ENCODE measurements at places on chromosomes 16 and 17.

DNA sequence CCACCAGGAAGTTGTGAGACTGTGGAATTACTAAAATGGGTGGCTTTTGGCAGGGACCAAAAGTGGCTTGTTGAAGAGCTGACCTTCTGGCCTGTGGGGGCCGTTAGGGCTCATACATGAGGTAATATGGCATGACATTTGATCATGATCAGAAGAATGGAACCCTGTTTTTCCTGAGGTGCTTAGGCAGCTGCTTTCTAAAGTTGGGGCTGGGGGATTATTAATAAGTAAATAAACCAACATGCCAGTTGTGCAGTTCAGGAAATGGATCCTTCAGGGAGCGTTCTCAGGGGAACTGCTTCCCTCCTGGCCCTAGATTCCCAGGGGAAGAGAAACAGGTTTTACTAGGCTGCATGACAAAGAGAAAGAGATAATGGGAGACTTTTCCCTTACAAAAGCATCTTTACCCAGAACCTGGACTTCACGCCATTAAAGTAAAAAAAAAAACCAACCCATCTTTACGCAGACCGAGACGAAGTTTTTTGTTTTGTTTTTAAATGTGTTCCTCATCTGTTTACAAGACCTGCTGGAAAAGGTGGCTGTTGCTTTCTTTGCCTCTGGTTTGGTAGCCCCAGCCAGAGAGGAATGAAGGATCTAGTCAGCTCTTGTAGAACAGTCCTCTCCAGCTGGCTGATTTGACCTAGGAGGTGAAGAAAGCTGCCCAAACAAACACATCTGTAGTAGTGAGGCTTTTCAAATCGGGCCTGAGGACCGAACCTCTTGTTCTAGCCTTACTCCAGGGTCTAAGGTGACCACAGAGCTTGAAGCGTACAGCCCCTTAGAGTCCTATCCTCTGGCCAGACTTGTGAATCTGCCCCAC lies 22.7 kb downstream of the YPEL2 start:
- DNase-seq = peak; percentile 55

- DNase-seq = no peak
Measured at GRCh38 chr16:87958632-87959031, 7.4 kb downstream of the BANP start.

DNA sequence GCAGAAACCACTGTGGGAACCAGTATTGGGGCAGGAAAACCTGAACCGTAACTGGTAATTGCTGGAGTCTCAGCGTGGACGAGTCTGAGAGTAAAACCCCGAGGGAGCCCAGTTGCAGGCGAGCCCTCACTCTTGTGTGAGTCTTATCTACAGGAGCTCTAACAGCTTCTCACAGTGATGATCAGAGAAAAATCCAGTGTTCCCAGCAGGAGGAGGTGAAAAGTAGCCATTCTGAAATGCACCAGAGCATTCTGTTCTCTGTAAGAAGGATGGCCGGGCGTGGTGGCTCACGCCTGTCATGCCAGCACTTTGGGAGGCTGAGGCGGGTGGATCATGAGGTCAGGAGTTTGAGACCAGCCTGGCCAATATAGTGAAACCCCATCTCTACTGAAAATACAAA lies 161.2 kb downstream of the COPRS start:
- DNase-seq = no peak

DNA sequence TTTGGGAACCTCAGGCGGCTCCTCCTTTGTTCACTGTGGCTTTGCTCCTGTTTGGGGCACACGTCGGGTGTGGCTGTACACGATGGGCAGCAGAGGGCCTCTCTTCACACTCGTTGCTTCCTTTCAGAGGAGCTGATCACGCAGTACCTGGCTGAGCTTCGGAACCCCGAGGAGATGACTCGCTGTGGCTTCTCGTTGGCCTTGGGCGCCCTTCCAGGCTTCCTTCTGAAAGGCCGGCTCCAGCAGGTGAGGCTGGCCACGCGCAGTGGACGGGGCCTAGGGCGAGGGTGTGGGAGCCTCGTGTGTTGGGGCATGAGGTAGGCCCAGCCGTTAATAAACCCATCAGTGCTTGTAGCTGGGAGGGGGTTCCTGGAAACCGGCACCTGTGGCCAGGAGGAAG lies 85.0 kb upstream of the ZNF750 start:
- DNase-seq = no peak

DNA sequence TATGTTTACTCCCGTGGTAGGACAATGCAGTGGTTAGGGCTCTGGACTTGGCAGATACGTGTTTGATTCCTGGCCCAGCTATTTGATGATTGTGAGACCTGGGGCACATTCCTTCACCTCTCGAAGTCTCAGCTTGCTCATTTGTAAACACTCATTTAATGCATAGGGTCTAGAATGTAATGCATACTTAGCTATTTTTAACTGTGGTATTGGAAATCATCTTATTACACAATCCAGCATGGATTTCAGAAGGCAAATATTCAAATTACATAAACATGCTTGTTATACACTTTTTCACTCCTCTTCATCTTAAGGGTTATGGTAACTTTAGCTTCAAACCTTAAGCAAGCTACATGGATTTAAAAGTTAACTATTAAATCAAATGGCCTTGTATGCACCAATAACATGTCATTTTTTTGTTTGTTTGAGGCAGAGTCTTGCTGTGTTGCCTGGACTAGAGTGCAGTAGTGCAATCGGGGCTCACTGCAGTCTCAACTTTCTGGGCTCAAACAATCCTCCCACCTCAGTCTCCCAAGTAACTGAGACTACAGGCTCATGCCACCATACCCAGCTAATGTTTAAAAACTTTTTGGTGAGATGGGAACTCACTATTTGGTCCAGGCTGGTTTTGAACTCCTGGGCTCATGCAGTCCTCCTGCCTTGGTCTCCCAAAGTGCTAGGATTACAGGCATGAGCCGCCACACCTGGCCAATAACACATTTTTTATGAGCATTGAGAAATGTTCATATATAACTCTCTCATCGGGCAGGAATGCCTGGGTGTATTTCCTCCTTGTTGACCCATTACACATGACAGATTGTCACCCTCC lies 52.5 kb downstream of the VAT1L start:
- no peak for DNase-seq

- DNase-seq = no peak
Measured at GRCh38 chr16:6977916-6978315, 354.7 kb upstream of the RBFOX1 start.

DNA sequence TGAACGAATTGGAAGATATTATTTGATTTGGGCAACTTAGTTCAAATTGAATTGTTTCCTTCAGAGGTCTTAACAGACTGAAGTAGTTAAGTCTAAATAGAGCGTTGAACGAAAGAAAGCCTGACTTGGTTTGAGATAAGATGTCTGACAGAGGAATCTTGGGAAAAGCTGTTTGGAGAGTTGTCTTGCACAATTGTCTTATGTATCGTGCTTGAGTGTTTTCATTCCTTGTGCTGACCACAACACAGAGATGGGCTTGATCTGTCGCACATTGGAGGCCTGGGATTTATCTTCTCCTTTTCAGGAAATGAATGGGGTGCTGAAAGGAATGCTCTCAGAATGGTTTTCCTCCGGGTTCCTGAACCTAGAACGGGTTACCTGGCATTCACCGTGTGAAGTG lies 7.8 kb downstream of the MLYCD start:
- no peak for DNase-seq

DNA sequence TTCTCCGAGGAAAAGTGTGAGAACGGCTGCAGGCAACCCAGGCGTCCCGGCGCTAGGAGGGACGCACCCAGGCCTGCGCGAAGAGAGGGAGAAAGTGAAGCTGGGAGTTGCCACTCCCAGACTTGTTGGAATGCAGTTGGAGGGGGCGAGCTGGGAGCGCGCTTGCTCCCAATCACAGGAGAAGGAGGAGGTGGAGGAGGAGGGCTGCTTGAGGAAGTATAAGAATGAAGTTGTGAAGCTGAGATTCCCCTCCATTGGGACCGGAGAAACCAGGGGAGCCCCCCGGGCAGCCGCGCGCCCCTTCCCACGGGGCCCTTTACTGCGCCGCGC lies at the start of gene ERBB2:
Gene ERBB2 (plus strand): TSS at position 247 of the 330 bp plus-strand sequence. CDS start 175 bp downstream, outside the sequence.
- DNase-seq = no peak

DNA sequence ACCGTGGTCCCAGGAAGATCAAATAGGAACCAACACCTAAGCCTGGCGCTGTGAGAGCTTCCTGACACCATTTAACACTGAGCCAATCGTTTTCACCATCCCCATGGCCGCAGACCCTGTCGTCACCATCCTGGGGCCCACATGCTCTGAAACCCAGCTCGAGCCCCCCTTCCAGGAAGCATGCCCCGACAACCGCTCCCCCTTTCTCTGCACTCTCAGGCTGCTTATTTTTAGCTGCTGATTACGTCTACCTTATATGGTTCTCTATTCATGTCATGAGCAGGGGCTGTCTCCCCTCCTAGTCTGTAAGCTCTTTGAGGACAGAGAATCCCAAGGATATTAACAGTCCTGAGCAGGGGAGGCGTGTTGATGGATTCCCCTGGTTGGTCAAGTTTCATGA lies 10.5 kb downstream of the SRL start:
- DNase-seq = no peak

- DNase-seq = no peak
Measured at GRCh38 chr16:27106305-27106704, 39.6 kb downstream of the C16orf82 start.

DNA sequence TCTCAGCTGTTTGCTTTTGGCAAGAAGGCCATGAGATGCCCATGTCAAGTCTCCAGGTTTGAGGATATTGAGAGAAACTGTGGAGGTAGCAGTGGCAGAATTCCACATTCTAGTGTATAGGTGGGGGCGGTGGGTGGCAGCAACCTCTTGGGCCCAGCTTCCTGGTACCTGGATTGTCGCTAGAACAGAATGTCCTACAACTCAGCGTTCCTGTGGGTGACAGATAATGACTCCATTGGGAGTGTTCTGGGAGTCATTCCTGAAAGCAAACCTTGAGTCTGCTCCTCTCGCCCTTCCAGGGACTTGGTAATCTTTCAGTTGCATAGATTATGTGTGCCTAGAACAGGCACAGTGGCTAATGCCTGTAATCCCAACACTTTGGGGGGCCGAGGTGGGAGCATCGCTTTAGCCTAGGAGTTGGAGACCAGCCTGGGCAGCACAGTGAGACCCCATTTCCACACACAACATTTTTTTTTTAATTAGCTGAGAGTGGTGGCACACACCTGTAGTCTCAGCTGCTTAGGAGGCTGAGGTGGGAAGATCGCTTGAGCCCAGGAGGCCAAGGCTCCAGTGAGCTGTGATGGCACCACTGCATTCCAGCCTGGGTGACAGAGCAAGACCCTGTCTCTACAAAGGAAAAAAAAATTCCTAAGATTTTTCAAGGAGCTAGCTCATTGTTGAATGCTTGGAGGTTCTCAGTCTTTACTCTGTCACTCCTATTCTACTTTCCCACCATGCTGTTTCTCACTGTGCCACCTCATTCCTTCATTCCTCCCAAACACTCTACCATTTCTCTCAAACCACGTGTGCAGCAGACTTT lies 37.9 kb upstream of the METTL16 start:
- DNase-seq = no peak

DNA sequence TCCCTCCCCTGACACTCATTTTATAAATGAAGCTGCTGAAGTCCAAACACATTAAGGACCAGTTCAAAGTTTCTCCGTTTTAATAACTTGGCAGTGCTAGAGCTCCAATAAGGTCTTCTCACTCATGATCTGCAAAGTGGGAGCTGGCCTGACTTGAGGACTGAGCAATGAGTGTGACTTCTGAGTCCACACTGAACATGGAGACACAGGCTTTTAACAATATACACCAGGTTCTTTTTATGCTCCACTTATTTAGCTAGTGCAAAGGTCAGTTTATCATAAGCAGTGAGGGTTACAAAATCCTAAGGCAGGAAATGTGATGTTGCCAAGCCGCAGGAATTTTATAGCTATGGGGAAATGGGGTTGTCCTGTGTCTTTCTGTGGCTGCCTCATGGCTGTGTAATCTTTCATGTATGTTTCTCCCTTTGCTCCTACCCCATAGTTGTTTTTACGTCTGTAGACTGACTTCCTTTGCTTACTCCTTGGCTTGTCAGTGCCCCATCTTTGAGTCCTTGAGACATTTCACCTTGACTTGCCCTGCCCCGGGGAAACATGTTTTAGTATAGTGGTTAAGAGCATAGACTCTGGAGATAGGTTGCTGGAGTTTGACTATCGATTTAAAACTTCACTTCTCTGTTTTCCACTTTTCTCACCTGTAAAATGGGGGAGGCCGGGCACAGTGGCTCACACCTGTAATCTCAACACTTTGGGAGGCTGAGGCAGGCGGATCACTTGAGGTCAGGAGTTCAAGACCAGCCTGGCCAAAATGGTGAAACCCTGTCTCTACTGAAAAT lies 12.2 kb upstream of the MMD start:
- no peak for DNase-seq

DNA sequence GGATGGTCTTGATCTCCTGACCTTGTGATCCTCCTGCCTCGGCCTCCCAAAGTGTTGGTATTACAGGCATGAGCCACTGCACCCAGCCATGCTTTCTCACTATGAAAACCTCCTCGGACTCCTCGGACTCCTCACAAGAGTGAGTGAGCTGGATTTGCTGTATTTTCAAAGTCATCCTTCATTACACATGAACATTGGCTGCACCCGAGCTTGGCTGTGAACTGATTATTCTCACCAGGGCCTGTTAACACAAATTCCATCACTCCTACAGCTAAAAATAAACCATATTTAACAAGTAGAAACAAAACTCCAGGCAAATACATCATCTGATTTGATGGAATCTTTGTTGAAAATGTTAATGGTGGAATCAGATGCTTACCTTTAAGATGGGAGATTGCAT lies 50.3 kb downstream of the PITPNC1 start:
- DNase-seq = no peak

- peak; percentile 32 for DNase-seq
Measured at GRCh38 chr16:85422632-85423550, 190.2 kb upstream of the GSE1 start.

- DNase-seq = no peak
Measured at GRCh38 chr17:59893676-59894100, 767 bp downstream of the RPS6KB1 start.

- DNase-seq = no peak
Measured at GRCh38 chr16:19864566-19864965, 20.1 kb downstream of the GPRC5B start.

DNA sequence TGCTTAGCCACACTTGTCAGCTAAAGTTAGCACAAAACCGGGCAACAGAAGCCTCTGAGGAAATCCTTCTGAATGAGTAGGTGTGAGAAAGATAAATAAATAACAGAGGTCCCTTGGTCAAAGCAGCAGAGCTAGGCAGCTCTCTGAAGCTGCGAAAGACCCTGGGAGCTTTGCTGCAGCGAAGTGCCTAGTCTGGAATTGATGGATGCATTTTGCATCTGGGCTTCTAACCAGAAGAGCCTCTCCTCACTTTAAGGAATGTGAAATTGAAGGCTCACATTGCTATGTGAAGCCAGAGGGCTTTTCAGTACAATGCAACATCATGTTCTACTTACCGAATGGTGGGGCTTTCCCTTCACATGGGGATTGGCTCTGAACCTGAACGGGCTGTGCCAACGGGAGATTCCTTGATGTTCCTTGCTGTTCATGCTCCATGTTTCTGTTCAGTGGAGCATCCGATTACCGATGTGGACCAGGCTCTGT lies 274.6 kb downstream of the HS3ST3B1 start:
- no peak for DNase-seq

DNA sequence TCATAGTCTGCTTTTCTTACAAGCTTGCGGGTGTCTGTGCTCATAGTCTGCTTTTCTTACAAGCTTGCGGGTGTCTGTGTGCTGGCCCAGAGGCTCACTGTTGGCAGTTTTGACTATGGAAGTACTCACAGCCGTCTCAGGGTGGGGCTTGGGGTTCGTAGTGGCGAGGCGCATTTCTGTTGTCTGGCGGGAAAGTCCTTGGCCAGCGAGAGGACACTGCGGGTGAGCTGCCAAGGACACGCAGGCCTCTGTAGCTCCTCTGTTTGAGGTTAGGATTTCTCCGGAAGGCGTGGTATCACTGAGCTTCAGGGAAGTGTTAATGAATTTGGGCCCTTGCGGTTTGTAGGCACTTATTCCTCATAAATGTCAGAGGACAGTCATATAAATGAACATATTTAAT lies 13.5 kb downstream of the TBCD start:
- DNase-seq = no peak

Measured in NCI-H1092 treated with DMSO at 0.1 percent for 48 hours (cell line).